CD8-positive, alpha-beta memory T cell (primary cell): ENCODE measurements at places on chromosomes 11 and 22.

GRCh38 chr11:128219731-128220120 is 367.6 kb downstream of the ETS1 start:
- DNase-seq: no peak

DNA sequence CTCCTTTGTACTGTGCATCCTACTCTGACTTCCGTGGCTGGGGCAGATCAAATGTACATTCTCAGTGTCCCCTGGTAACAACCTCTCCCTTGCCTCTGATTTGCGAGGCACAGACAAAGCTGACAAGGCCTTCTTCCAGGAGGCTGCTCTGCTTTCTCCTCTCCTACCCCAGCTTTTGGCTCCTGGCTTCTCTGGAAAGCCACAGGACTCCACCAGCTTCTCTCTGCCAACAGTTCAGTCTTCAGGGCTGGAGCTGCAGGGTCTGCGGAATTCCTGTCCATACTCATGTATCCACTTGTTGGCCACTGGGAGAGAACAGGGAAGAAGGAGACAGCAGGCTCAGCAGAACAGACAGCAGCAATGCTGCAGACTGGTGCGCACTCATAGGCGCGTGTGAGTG is 44.4 kb downstream of the P4HA3 start:
- DNase-seq: no peak

GRCh38 chr11:129372609-129373488 is 2.8 kb upstream of the BARX2 start:
- no peak for DNase-seq

DNA sequence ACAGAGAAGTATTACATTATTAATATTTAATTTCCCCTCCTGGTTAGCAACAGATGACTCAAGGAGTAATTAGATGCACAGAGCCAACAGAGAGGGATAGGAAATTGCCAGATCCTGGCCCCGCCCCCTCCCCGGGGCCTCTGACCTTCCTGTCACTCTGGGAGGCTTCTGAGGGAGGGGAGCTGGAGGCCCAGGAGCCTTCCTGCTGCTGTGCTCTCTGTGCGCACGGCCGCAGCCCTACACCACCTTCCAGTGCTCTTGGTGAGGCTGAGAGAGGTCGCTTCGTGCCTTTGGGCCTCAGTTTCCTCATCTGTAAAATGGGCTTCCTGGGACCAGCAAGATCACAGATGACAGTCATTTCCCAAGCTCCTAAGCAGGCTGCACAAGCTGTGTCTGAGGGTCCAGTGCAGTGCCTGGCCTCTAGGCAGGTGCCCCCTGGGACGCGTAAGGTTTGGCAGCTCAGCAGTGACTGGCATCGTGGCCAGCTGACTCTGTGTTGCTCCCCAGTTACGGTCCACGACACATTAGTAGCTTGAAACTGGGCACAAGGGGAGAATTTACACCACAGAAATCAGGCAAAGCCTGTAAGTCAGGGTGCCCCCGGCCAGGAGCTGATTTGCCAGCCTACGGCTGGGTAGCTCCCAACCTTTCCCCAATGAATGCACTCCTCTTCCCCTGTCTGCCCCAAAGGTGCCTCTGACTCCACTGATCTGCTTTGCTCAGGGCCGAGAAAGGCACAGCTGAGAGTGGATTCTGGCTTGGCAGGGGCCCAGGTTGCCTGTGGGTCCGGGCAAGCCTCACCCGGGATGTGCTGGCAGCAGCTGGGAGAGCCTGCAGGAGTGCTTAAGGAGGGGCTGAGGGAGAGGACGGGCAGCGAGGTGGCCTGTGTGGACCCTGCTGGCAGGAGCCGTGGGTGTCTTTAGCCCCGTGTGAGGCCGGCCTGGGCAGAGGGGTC is 2.3 kb downstream of the ADORA2A start:
- peak; percentile 37 for DNase-seq

- DNase-seq: no peak
These were observed 2.5 kb downstream of the CSTF3 start for GRCh38 chr11:33158596-33159275.

- DNase-seq: no peak
These were observed 29.4 kb upstream of the UBASH3B start for GRCh38 chr11:122625976-122626665.

DNA sequence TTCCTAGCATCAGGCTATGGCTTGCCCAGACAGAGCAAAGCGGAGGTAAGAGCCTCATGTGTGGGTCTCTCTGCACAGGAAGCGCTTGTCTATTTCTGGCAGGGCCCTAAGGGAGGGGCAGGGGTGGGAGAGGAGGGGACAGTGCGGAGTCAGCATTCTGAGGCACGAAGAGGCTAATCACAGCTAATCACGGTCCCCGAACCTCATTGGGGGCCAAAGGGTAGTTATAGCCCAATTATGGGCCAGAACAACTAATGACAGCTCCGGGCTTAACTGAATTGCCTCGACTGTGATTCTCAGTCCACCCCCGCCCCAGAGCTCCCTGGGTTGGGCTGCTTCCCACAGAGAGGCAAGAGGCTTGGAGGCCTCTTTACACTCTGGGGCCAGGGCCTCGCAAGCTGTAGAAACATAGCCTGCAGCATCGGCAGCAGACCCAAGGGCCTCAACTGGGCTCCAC is 72.7 kb upstream of the PRDM11 start:
- no peak for DNase-seq

DNA sequence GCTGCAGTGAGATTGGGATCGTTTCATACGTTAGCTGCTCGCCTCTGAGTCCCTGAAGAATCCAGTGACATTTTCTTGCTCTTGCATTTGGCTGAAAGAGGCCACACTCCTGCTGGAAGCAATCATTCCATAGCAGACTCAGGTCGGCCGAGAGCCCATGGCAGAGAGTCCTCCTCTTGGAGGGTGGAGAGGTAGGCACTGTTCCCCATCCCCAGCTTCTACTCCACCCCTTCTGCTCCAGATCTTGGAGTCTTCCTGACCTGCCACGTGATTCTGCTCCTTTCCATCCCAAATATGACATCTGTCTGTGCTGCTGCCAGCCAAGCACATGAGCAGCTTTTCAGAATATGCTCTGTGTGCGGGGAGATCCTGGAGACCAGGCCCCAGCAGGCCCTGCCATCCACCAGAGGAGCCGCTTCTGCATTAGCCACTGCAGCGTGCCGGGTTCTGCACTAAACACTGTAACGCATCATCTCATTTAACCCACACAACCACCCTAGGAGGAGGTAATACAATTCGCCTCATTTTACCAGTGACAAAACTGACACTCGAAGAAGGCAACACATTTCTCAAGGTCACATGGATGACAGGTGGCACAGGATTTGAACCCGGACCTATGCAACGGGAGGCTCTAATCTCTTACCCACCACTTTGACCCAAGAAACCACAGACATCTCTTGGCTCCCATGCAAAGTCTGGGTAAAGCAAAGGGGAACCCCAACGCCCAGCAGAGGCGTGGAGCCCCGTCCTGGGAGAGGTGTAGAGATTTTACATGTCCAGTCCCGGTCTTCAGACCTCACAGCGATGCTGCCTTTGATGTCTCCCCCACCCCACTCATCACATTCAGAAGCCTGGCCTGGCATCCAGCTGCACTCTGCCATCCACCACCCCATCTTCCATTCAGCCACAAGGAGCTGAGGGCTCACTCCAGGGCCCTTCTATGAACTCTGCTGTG is 78.8 kb downstream of the FEZ1 start:
- no peak for DNase-seq

- DNase-seq: no peak
These were observed 31.9 kb downstream of the MAML2 start for GRCh38 chr11:96311120-96311568.

- DNase-seq: no peak
These were observed 4.1 kb upstream of the P2RY6 start for GRCh38 chr11:73267906-73268540.

DNA sequence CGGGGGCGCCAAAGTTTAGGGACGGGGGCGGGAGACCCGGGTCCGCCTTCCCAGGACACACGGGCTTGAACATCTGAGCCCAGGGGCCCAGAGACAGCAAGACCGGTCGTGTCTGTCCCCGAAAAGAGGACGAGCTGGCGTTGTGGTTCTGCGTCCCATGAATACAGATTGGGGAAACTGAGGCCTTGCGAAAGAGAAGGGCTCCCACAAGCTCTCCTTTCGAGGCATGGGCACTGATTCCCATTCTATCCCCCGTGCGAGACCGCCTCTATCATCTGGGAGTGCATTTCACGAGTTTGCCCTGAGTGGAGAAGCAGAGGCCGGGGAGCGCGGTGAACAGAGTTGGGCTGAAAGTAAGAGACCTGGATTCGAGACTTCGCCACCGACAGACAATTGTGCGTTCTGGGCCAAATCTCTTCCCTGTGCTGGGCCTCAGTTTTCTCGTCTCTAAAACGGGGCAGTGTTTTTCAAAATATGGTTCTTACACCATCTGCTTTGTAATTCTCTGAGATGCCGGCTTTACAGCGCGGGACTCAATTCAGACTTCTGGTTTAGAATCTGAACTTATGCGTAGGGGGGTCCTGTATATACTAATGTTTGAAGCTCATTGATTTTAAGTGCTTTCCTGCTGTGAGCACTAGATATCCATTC is 471 bp downstream of the RNF185 start:
- no peak for DNase-seq

DNA sequence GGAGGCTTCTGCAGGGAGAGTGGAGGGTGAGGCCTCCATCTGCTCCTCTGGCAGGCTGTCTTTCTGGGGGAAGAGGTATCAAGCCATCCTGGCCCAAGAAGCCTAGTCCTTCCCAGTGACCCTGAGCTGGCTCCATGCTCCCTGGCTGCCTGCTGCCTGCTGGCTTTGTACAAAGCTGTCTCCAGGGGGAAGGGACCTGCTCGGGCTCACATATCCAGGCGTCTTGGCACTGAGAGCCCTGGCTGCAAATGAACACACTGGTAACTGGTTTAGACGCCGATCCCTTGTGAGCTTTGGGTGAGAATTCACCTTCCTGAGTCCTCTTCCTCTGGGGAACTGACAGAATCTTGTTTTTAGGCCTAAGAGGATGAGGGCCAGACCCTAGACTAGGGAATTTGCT is 210.3 kb upstream of the ZBED5 start:
- DNase-seq: no peak

- DNase-seq: peak; percentile 20
These were observed at the start of gene CLCF1 for GRCh38 chr11:67372993-67373647. TSS of gene CLCF1 (minus strand) at chr11:67373598. CDS start at chr11:67373539, 59 bp downstream.

GRCh38 chr11:62033191-62034035 is 66.0 kb upstream of the FTH1 start:
- DNase-seq: no peak

DNA sequence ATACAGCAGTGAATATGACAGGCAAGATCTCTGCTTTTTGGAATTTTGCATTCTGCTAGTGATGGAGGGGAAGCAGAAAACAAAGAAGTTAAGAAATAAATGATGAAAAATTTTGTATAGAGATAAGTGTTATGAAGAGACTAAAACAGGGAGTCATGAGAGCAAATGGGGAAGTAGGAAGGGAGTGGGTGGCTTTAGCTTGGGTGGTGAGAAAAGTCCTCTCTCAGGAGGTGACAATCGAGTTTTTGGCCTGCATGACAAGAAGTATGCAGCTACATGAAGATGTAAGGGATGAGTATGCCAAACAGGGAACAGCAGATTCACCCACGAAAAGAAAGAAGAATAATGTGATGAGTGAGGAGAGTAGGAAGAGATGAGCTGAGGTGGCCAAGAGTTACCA is 80.7 kb upstream of the MPPED2 start:
- DNase-seq: no peak

DNA sequence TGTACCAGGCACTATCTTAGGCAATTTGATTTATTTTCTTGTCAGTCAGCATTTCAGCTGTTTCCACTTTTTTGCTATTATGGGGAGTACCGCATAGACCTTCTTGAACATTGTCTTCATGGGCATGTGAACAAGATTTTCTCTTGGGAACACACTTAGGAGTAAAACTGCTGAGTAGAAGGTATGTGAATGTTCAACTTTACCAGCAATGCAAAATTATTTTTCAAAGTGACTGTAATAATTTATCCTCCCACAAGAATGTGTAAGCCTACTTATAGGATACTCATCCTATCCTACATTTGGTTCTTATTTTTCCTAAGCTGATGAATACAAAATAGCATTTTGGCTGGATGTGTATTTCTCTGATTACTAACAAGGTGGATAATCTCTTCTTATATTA is 132.0 kb upstream of the NAV2 start:
- DNase-seq: no peak

- no peak for DNase-seq
These were observed 51.1 kb downstream of the RTN4R start for GRCh38 chr22:20216863-20217499.

- no peak for DNase-seq
These were observed 417.0 kb upstream of the DDI1 start for GRCh38 chr11:103619480-103619879.
